ENCODE measurements at places on chromosomes 6 and 20. TPM values are rescaled to one million over a fixed set of nuclear protein-coding genes. Genes with fewer than 3 reads are reported as not detected.

DNA sequence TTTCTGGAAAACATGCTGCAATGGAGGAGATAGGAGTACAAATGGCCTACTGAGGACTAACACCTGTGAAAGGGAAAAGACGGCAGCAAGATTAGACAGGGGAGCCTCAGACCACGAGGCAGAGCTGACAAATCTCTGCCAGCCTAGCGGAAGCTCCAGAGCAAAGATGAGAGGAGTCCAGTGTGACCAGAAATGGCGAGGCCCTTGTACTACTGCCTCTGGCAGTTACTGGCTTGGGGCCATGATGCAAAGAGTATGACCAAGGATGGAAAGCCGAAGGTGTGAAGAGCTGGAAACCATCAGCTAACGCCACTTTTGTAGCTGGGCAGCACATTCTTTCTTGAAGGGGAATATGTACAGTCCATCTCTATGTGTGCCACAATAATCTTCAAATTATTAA lies 55.4 kb downstream of the RALGAPA2 start:
- no peaks in the 10 kb centered on the region for H3K27me3 ChIP-seq
- DNase-seq = no peak
- no peaks in the 10 kb centered on the region for H3K4me1 ChIP-seq

- no peak overlapping the region for H3K4me3 ChIP-seq
- DNase-seq = no peak
- H3K36me3 ChIP-seq = peaks cover 27% of the 10 kb centered on the region
- no peaks in the 10 kb centered on the region for H3K27me3 ChIP-seq
Observed at GRCh38 chr20:50565383-50565782, 55.2 kb downstream of the PTPN1 start.

DNA sequence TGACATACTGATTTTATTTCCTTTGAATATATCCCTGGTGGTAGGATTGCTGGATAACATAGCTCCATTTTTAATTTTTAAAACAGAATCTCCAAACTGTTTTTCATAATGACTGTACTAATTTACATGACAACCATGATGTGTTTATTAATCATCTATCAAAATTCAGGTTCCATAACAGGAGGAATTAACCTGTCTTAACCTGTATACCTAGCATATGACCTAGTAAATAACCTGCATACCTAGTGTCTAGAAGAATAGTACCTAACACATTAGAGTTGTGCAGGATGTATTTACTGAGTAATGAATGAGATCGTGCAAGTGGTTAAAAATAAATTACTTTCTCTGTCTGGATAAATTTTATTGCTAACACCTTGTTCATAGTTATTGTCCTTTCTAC lies 45.8 kb upstream of the ARHGAP18 start:
- no peak overlapping the region for H3K27ac ChIP-seq
- no peaks in the 10 kb centered on the region for H3K27me3 ChIP-seq
- DNase-seq = no peak
- no peak overlapping the region for H3K4me3 ChIP-seq
- H3K36me3 ChIP-seq = no peaks in the 10 kb centered on the region

Gene BMP6
- polyA plus RNA-seq = 5.0 TPM

- no peaks in the 10 kb centered on the region for H3K36me3 ChIP-seq
- H3K4me3 ChIP-seq = peak overlapping the region; percentile 19
- peak overlapping the region; percentile 65 for H3K27ac ChIP-seq
- no peaks in the 10 kb centered on the region for H3K27me3 ChIP-seq
- DNase-seq = no peak
Observed at GRCh38 chr6:11197175-11197536, 35.3 kb downstream of the NEDD9 start.

GRCh38 chr6:111724505-111724904 lies 118.8 kb upstream of the TRAF3IP2 start:
- H3K27me3 ChIP-seq = no peaks in the 10 kb centered on the region
- no peaks in the 10 kb centered on the region for H3K36me3 ChIP-seq
- DNase-seq = no peak
- H3K4me3 ChIP-seq = no peak overlapping the region
- H3K4me1 ChIP-seq = no peaks in the 10 kb centered on the region

Gene ADGB
- polyA plus RNA-seq = not detected

DNA sequence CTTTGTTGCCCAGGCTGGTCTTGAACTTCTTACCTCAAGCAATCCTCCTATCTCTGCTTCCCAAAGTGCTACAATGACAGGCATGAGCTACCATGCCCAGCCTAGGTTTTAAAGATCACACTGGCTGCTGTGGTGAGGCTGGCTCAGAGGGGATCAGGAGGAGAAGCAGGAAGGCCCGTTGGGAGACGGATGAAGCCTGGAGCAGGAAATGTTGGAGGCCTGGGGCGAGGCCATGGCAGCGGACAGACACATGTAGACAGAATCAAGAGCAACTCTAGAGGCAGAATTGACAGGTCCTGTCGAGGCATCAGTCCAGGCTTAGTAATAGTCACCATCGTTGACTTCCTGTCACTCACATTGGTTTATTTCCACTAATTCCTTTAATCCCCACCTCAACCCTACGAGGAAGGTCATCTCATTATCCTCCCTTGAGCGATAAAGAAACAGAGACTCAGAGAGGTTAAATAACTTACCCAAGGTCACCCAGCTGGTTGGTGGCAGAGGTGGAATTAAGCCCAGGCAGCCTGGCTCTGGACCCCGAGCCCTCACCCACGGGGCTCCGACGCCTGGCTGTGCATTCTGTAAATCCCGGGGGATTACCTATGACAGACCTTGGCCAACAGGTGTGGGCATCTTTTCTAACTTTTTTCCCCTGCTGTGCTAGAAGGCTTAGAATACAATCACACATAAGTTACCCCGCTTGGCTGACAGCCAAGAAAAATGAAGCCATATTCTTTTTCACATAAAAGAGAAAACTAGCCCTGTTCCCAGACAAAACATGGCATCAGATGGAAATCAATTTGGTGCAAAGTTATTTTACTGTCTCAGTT lies 113.4 kb downstream of the EYA2 start:
- H3K36me3 ChIP-seq = peaks cover 9% of the 10 kb centered on the region
- no peak overlapping the region for H3K4me3 ChIP-seq
- no peak overlapping the region for H3K27ac ChIP-seq

GRCh38 chr6:125044066-125044465 lies 81.8 kb downstream of the RNF217 start:
- H3K4me1 ChIP-seq = no peaks in the 10 kb centered on the region
- no peak overlapping the region for H3K27ac ChIP-seq
- DNase-seq = no peak
- H3K4me3 ChIP-seq = no peak overlapping the region
- no peaks in the 10 kb centered on the region for H3K36me3 ChIP-seq

DNA sequence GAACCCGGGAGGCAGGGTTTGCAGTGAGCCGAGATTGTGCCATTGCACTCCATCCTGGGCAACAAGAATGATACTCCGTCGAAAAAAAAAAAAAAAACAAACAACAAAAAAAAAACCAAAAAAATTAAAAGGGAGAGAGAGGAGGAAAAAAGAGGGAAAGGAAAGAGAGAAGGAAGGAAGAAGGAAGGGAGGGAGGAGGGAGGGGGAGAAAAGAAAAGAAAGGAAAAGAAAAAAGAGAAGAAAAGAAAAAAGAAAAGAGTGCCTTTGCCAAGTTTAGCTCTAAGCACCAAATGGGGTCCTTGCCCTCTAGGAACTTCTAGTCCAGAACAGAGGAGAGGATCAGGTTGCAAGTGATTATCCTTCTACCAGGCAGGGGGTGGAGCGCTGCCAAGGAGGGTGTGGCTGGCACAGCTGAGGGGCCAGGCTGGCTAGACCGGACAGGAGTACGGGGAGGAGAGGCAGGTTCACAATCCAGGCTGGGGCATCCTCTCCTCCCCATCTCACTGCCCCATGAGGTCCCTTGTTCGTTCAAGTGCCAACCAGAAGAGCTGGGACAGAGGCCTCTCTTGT lies 19.1 kb downstream of the GNAS start:
- DNase-seq = no peak
- H3K4me3 ChIP-seq = no peak overlapping the region
- H3K36me3 ChIP-seq = no peaks in the 10 kb centered on the region
- H3K4me1 ChIP-seq = no peaks in the 10 kb centered on the region
- no peaks in the 10 kb centered on the region for H3K27me3 ChIP-seq

- H3K4me3 ChIP-seq = peak overlapping the region; percentile 56
- DNase-seq = no peak
- H3K4me1 ChIP-seq = peaks cover 22% of the 10 kb centered on the region
- peaks cover 6% of the 10 kb centered on the region for H3K36me3 ChIP-seq
- no peaks in the 10 kb centered on the region for H3K27me3 ChIP-seq
Observed at GRCh38 chr6:41027241-41027640, 11.8 kb downstream of the UNC5CL start.

DNA sequence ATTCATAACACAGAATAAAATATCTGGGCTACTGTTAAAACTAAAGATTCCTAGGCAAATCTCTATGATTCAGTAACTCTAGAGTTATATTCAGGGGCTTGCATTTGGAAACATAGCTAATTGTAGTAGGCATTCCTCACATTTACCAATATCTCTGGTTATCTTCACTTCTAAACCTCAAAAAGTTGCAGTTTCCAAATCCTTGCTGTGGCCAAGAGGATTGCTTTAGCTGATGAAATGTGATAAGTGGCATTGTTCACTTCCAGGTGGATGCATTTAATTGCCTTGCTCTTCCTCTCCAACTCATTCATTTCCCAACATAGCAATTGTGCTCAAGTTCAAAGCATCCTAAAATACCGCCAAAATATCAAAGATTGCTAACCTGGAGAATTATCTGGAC lies 246.6 kb downstream of the GRIK2 start:
- DNase-seq = no peak
- H3K36me3 ChIP-seq = no peaks in the 10 kb centered on the region
- H3K27ac ChIP-seq = no peak overlapping the region
- H3K27me3 ChIP-seq = no peaks in the 10 kb centered on the region
- H3K4me3 ChIP-seq = no peak overlapping the region
- no peaks in the 10 kb centered on the region for H3K4me1 ChIP-seq

Gene PSMB9
- polyA plus RNA-seq = 52.8 TPM

Gene TRDN
- not detected for polyA plus RNA-seq
